ENCODE measurements at places on chromosomes 16 and 17.

GRCh38 chr17:67165201-67165600 lies 79.8 kb downstream of the HELZ start:
- peak; percentile 91 for DNase-seq

GRCh38 chr16:9148374-9149015 lies 57.1 kb downstream of the HAPSTR1 start:
- DNase-seq: no peak

GRCh38 chr16:86314402-86315025 lies 195.8 kb upstream of the FOXF1 start:
- no peak for DNase-seq

DNA sequence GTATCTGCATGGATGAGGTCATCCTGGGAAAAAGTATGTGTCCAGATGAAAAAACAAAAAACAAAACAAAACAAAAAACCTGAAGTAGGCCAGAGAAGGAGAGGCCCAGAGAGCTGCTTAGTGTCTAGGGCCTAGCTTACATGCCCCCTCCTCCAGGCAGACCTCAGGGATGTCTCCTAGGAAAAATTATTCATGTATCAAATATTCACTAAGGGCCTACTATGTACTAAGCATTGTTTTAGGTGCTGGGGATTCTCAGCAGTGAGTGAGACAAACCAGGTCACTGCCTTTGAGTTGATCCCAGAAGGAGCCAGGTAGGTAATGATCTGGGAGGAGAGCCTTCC lies 49.5 kb downstream of the IRX6 start:
- DNase-seq: no peak

DNA sequence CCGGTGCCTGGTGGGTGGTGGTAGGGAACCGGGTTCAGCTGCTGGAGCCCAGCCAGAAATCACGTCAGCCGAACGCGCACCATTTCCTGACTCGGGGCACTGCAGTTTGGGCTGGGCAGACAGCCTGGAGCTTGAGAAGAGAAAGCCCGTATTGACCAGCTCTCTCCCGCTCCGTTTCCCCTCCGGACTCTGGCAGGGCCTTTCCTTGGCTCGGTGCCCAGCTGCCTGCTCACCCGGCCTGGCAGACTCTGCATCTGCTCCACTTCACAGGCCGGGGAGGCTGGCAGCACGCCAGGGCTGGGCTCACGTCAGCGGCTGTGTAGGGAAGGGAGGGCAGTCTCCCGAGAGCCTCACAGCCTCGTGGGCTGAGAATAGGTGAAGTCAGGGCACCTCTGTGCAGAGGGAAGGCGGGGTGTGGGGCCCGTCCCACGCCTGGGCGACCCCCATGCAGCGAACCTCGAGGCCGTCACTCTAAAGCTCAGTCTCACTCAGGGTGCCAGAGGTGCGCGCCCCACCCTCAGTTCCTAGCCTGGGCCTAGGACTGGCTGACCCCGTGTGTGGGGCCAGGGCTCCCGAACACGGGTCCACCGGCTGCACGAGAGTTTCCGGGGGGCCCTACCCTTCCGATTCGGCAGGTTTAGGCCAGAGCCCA lies 59.1 kb downstream of the OR1D5 start:
- peak; percentile 81 for DNase-seq
